ENCODE measurements at places on chromosomes 16 and 17.

DNA sequence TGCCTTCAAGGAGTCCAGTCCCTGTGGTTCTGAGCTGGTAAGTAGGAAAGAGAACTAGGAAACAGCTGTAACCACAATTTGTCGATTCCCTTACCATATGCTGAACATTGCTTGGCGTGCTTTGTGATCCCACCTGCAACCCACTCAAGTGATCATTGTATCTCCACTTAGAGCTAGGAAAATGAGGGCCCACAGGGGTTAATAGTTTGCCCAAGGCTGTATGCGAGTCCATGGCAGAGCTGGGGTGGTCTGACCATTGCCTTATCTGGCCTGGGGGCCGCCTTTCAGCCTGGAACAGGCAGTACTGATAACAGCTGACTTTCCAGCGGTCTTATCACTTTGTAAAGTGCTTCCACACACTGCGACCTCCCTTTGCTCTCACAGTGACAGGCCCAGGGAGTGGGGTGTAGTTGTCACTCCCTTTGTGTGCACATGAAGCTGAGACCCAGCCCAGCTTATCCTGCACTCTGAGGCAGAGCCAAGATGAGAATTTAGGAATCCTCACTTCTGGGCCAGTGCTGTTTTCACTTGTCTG, 9.8 kb downstream of the MYL4 start:
- peak; percentile 29 for DNase-seq

DNA sequence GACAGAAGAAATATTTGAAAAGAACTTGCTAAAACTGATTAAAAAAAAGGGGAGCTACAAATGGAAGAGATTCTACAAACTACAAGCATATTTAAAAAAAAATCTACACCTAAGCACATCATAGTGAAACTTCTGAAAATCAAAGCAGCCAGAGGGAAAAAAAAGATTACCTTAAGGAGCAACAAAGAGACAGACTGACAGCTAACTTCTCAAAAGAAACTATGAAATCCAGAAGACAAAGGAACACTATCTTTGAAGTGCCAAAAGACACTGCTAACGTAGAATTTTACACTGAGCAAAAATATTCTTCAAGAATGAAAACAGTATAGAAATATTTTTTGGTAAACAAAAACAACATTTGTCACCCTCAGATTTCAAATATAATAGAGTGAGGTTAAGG, 151.2 kb downstream of the MYO1D start:
- DNase-seq = no peak

- no peak for DNase-seq
These were observed 31.1 kb downstream of the TRPV3 start for GRCh38 chr17:3526491-3526890.

- no peak for DNase-seq
These were observed 3.0 kb downstream of the TBKBP1 start for GRCh38 chr17:47696717-47697642.

Measured in left ventricle myocardium inferior (tissue), 1 donor.